Renal pelvis (tissue), 12 donors: ENCODE measurements at places on chromosomes 3 and 15. TPM values are rescaled to one million over a fixed set of nuclear protein-coding genes. Genes with fewer than 3 reads are reported as not detected.

Gene SLC6A1
- 1.2 TPM for polyA plus RNA-seq

Gene HYAL1
- 6.1 TPM for polyA plus RNA-seq

Gene XCR1
- polyA plus RNA-seq: 0.56 TPM

Gene TGFBR2
- polyA plus RNA-seq: 89.0 TPM

Gene PAQR9
- 0.68 TPM for polyA plus RNA-seq

Gene WDR73
- 60.0 TPM for polyA plus RNA-seq

Gene DUOXA2
- not detected for polyA plus RNA-seq

Gene P3H2
- polyA plus RNA-seq: 79.9 TPM

DNA sequence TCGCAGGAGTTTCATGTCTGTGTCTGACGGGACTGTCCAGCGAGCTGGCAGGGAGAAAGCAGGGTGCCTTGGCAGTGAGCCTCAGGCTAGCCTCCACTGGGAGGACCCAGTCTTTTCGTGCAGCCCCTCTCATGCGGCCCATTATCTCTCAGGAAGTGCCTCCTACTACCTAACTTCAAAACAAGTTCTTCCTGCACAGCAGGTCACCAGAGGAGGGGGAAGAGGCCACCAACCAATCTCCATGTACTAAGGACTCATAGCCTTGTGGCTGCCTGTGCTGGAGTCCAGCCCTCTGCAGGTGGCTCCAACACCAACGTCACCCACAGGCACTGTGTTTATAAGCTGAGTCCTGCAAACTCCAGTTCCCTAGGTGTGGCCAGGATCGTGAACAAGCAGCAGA, 4.8 kb downstream of the VIPR1 start:
- no peak for DNase-seq

DNA sequence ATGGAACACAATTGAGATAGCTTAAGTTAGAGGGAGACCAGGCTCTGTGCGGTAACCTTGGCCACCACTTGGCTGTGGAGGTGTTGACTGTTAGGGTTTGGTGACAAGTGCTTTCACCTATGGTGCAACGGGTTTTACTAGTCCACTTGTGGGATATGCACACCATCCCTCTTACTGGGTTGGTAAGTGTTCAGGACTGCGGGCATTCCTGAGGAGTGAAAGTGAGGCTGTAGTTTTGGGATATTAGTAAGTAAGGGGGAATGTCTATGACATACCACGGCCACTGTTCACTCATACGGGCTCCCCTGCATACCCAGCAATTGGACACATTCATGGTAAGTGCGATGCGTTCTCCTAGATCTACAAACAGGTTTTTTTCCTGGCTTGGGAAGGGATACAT, 8.0 kb upstream of the RAD54L2 start:
- no peak for DNase-seq

DNA sequence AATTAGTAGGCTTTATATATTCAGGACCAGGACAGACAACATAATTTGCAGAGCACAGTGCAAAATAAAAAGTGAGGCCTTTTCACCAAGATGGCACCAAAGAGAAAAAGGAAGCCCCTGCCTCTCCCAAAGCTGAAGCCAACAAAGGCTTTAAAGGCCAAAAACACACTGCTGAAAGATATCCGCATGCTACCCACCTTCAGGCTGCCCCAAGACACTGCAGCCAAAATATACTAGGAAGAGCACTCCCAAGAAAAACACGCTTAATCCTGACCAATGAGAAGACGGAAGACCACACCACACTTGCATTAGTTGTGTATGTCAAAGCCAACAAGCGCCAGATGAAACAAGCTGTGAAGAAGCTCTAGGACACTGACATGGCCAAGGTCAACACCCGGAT, 38.0 kb downstream of the PIK3CB start:
- DNase-seq: no peak

DNA sequence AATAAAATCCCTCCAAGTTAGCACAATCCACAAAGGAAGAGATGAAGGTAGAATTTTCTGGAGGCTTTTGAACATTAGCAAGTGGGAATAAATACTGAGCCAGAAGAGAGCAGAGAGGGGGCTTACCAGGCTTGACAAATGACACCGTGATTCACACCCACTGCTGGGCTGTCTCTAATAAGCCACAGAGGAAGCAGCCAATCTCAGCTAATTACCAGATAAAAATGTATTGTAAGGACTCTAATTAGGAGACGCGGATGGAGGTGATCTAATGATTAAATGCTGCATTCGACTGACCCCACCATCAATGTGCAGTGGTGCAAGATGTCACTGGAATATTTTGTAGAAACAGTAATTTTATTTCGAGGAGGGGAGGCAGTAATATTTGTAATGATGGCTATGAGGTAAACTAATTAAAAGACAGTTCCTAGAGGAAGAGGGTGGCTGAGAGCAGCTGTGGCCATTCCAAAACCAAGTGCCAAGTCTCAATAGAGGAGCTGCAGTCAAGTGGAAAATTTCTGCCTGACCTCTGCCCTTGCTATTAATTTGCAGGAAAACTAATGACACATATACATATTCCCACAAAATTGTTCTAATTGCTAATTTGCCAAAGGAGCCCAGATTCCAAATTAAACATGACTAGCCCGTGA, 602.2 kb downstream of the FOXP1 start:
- DNase-seq: no peak

- peak; percentile 66 for DNase-seq
These were observed 44.2 kb upstream of the TIPARP start for GRCh38 chr3:156630081-156630772.

DNA sequence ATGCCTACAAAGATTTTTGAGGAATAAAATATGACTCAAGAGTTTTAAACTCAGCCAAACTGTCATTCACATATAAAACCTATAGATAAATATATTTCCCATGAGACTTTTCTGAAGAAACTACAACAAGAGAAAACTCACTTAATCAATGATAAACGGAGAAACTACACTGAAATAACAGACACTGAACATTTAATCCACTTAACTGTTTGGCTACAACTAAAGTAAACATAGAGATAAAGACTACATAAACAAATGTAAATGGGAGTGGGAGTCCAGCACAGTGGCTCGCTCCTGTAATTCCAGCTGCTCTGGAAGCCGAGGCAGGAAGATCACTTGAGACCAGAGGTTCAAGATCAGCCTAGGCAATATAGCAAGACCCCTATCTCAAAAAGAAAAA, 79.2 kb downstream of the MEX3B start:
- DNase-seq: no peak

DNA sequence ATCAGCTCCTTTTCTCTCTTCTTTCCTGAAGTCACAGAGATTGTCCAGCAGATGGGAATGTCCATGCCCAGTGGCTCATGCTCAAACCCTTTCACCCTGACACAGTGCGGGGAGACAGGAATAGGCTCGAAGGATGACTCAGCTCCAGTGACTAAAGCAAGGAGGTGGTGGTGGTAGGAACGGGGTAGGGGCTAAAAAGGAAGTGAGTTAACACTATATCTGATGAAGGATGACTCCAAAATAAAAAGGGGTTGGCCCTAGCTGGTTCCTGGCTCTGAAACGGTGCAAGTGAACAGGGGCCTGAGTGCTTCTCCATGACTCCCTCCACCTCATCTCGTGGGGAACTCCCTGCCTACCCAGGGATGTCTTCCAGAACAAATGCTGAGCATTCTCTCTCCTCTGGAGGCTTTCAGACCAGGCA, 167.4 kb upstream of the LPP start:
- no peak for DNase-seq

DNA sequence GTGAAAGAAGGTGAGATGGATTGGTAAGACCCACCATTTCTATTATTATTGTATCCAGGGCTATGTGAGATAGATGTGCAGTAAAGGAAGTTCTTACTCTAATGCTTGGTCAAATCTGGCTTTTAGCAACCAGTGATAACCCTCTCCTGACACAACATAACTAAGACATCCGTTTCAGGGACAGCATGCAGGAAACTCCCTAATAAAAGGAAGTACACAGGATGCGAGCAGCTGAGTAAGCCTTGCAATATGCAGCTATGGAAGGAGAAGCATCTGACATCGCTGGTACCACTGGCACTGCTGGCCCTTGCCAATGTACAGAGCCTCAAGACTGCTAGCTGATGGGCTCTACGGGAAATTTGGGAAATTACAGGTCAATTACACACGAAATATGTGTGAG, 662.3 kb downstream of the NR2F2 start:
- DNase-seq: no peak

- DNase-seq: no peak
These were observed 65.8 kb downstream of the TPRG1 start for GRCh38 chr3:189237526-189237925.

- no peak for DNase-seq
These were observed 152.4 kb downstream of the EBLN2 start for GRCh38 chr3:73213896-73214295.

GRCh38 chr3:74314696-74315095, 299.8 kb downstream of the CNTN3 start:
- no peak for DNase-seq

DNA sequence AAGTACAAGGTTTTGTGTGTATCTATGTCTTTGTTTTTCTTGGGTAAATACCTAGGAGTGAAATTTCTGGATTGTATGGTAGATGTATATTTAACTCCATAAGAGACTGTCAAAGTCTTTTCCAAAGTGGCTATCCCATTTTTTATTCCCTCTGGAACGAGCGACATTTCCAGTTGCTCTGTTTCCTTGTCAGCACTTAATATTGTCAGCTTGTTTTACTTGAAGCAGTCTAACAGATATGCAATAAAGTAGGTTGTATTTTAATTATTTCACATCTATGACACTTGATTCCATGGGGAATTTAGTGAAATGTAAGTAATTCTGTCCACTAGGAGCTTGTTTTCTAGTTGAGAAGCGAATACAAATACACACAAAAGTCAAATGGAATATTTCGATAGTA, 18.5 kb upstream of the BNIP2 start:
- DNase-seq: no peak

DNA sequence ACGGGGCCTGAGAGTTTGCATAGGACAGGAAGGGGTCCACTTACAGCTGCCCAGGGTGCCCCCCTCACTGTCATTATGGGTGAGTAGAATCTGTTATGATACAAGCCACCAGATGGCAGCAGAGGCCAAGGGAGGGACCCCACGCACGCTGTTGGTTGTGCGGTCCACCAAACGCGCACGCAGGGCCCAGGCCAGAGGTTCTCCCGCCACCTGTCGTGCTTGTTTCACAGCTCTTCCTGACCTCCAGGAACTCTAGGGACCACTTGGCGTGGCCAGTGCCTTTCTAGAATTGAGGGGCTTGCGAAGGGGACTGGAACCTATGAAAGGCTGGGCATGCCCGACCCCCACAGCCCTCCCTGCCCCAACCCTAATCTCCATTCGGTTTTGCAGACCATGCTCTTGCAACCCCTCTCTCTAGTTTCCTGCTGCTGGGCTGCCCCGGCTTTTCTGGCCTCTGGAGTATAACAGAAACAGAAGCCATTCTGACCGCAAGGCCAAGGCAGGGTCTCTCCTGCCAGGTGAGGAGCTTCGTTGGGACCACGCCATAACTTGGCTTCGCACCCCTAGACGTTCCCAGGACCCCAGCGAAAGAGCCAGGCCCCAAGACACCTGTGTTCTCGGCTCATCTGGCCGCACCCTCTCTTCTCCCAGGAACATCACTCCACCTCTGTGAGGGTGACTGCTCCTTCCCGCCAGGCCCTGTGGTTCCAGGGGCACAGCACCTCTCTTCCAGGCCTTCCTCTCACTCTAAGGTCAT, 46.0 kb downstream of the ALDH1L1 start:
- peak; percentile 57 for DNase-seq

- no peak for DNase-seq
These were observed 25.3 kb upstream of the SI start for GRCh38 chr3:165103616-165104015.

DNA sequence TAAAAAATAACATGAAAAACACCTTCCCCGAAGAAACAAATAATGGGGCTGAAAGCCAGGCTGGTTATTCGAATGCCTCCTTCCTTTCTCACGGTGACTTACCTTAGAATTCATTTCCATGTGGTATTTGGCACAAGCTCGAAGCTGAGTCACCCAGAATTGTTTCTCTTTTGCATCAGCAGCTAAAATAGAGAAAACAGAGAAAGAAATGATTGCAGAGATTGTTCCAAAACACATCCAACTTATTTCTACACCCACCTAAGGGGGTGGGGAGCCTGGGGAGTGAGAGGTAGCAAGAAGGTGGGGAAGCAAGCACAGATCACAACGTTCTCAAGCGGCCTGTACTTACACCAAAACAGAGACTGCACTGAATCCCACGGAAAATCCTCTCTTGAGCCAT, 104.7 kb downstream of the OSBPL10 start:
- DNase-seq: no peak

GRCh38 chr3:7720649-7721297, 780.9 kb upstream of the LMCD1 start:
- DNase-seq: no peak

DNA sequence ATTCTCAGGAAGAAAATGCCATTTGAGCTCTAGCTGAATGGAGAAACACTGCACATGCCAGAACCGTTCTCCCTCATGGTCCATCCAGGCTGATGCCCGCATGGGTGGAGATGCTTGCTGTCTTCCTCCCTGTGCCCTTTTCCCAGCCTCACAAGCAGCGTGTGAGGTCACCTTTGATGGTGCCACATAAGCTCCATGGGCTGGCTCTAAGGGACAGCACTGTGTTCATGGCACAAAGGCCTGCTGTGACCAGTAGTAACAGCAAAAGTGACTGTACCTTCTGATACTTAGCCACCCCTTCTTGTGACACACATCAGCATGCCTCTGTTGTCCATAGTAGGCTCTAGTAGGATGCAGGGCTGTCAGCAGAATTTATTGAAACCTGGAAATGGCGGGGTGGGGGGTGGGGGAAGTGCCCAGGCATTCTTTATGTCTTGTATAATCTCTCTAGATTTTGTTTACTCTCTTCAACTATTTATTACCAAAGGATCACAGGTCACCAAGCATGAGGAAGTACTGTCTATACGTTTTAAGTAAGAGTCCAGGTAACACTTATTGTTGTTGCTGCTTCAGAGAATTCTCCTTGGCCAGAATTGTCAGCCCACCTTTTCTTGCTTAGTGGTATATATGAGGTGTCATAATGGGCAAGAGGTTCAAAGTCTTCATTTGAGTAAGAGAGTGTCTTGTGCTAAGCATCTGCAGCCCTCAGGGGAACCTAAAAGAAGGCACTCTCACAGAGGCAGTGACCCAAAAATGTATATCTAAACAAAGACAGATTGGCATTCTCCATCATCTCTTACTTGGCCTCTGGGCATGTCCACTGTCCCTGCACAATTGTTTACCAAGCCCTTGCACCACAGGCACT, 56.5 kb downstream of the RAB7A start:
- DNase-seq: no peak

GRCh38 chr15:44489464-44489863, 47.5 kb upstream of the EIF3J start:
- DNase-seq: no peak

DNA sequence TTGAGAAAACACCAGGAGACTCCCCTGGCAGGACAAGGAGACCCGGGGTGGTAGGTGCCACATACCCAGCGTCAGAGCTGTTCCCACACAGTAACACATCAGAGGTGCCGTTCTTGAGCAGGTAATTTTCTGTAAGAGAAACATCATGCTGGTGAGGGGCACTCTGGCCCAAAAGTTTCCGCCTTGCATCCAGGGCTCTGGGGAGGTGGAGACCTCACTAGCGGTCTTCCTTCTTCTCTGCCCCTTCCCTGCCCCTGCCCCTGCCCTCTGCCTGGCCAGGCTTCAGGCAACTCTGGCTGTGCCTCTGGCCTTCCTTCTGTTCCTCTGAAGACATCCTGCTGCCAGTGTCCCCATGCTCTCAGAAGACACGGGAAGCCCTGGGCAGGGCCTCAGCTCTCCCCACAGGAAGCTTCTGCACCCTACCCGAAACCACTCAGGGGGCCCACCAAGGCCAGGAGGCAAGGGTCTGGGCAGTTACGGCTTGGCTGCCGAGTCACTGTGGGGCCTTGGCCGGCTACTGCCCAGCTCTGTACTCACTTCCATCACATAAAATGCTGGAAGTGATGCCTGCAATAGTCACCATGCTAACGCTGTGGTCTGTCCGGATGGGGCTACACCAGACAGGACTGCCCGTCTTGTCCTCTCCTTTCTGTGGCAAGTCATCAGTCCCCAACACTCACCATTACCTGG, 41.3 kb downstream of the SCN5A start:
- no peak for DNase-seq
